NCI-H345 (cell line): ENCODE measurements at places on chromosomes 12 and 14.

DNA sequence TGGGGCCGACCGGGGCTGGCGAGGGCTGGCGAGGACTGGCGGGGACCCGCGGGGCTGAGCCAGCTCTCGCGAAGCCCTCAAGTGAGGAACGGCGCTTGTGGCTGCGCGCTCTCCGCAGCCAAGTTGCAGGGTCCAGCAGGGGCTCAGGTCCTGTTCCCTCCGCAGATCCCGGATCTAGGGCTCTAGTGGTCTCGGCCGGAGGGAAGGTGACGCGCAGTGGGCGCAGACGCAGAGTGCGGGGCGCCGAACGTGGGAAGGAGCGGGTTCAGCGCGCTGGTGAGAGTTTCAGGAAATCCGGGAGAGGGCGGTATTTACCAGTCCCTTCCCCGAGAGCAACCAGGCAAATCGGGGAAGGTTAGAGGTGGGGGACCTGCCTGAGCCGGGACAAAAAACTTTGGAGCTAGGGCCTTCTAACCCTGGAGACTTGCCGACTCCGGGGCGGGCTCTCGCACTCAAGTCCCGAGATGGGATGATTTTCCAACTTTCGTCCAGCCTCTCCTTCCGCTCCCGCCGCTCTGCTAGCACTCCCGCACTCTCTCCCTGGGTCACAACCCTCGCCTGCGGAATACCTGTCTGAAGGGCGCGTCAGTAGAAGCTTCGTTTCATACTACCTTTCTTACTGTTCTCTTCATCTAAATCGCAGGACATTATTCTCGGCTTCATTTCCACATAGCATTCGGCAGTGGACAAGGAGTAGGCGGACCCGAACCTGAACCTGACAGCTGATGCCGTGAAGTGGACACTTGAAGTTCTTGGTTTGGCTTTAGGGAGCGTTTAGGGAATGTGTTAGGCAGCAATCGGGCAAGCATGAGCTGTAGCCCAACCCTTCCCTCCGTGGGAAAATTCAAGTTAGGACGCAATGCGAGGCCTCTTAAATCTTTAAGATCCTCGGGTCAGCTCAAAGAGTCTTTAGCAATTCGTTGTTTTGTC, 13.6 kb upstream of the PAX9 start:
- peak; percentile 70 for DNase-seq

DNA sequence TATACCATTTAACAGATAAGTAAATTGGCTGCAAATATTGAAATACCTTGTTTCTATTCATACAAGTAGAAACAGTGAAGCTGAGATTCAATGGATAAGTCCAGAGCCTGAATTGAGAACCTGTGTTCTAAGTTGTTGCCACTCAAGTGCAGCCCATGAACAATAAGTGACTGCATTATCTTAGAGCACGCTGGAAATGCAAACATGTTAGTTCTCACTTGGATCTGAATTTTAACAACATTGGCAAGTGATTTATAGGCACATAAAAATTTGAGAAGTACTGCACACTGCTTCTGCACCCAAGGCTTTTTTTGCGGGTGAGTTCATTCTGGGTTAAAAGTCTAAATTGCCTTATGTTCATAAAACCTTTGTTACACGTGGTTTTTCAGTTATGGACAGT, 484.3 kb downstream of the NAV3 start:
- peak; percentile 66 for DNase-seq

DNA sequence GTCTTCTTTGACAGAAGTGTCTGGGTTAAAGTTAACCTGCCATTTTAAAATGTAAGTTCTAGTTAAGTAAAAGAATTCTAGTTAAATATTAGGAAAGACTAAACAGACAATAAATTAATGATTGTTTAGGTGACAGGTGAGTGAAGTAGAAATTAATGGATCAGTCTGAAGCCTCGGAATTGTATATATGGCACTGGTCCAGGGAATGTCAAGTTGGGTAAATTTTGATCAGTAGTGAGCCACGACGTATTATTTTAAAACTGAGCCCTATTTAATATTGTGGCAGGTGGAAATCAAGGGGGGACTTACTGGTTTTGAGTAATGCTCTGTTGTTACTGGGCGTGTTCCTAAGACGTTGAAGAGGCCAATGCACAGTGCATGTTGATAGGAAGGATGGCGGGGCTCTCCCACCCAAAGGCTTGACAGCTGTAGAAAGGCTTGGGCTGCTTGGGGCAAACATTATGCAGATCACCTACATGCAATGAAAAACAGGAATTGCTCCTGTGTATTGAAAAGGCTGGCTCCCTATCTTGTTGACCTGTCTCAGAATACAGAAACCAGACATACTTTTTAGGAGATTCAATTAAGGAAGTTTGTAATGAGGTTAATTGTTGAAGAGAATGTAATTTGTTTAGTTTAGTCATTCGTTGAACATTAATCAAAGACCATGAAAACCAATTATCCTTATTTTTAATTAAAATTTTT, 5.9 kb upstream of the PPFIBP1 start:
- DNase-seq = no peak

- no peak for DNase-seq
Measured at GRCh38 chr14:96112032-96112431, 72.9 kb downstream of the C14orf132 start.

DNA sequence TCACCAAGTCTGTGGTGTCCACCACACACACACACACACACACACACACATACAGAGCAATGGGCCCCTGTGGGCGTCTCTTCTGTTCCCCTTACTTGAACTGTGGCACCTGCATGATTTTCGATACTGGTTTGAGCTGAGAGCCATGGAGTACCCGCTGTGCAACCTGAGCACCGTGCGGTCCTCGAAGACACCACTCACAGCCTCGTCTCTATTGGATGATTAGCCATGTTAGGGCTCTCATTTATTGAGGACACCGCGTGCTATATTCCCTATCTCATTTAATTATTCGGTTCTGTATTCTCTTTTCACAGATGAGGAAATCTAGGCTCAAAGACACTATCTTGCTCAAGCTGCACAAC, 623 bp upstream of the C14orf132 start:
- DNase-seq = peak; percentile 33

GRCh38 chr14:81473456-81474147, 60.1 kb downstream of the SEL1L start:
- DNase-seq = no peak

DNA sequence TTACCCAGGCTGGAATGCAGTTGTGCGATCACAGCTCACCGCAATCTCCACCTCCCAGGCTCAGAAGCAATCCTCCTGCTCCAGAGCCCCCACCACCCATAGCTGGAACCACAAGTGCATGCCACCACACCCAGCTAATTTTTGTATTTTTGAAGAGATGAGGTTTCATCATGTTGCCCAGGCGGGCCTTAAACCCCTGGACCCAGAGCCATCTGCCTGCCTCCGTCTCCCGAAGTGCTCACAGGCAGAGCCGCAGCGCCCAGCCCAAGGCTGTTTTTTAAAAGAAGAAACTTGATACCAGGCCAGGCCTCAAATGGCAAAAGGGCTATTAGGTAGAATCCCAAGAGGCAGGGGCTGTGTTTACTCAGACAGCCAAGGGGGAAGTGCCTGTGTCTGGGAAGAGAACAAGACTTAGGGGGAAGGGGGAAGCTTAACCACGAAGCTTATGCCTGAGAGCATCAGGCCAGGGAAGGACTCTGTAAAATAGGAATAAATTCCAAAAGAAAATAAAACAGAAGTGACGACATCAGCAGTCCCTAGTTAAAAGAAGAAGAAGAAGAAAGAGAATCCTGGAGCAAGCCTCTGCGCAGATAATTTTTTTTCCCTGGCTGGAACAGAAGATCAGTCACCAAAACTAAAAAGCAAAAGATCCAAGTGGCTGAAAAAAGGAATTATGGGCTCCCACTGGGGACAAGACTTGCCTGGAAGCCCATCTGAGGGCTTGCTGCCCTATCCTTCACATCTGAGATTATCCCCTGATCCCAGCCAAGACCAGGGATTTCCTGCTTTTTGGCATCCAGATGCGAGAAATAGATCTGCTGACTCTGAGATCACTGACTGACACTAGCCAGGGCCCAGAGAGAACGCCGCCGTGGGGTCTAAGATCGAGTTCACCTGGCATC, 170.5 kb downstream of the NDUFA12 start:
- DNase-seq = peak; percentile 25

GRCh38 chr14:90677484-90678050, 138.7 kb downstream of the TTC7B start:
- DNase-seq = no peak

- DNase-seq = peak; percentile 86
Measured at GRCh38 chr14:104202259-104203070, 64.1 kb downstream of the KIF26A start.

- DNase-seq = no peak
Measured at GRCh38 chr14:76259029-76259735, 107.5 kb downstream of the GPATCH2L start.

DNA sequence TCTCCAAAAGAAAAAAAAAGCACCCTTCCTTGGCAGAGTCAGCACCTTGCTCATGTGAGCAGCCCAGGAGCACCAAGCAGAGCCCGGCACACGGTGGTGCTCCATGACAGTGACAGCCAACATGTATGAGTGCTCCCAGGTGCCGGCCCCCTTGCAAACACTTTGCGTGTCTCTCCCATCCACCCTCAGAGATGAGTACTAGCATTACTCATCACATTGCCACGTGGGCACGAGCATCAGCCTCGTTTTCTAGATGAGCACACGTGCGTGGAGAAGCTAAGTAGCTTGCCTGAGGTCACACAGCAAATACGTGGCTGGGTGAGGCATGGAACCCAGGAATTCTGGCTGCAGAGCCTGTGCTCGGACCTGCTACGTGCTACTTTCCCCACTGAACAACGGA, 177.9 kb upstream of the PRMT8 start:
- no peak for DNase-seq

DNA sequence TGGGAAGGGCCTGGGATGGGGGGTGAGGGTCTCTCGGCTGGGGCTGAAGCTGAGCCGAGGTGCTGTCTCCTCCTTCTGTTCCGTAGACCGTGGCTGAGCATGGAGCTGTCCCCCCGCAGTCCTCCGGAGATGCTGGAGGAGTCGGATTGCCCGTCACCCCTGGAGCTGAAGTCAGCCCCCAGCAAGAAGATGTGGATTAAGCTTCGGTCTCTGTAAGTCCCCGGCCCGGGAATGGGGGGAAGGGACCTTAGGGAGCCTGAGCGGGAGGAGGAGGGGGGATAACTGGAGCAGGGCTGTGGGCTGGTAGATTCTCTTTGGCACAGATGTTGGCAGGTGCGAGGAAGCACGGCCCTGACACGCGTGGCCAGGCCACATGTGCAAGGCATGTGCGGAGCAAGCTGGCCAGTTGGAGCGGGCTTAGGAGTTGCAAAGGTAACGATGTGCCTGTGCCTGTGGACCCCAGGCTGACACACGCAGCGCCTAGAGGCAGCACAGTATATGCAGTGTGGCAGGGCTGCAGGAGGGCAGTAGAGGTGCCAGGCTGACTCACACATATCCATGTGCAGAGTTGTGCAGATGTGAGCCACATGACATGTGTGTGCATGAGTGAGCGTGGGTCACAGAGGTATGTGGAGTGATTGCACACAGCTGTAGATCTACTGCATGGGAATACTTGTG, 512 bp downstream of the PDE1B start:
- peak; percentile 17 for DNase-seq

GRCh38 chr12:54526812-54527630, 22.4 kb upstream of the PDE1B start:
- DNase-seq = no peak

DNA sequence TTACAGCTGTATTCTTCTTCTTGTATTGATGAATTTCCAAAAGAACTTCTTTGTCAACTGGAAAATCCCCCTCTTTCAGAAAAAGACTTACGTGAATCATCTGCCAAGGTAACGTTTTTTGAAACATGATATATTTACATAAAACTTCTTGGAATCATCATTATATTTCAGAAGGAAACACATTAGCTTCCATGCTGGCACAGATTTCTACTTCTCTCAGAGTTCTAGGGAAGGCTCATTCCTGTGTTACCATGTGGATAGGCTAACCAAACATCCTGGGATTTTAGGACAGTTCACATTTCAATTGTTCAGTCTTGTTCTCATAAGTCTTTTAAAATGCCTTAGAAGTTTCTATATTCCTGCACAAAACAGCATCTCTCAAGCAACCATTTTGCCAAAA, 120.3 kb upstream of the NEDD1 start:
- DNase-seq = no peak

- DNase-seq = peak; percentile 62
Measured at GRCh38 chr12:80412343-80412953, 31.6 kb upstream of the PTPRQ start.

DNA sequence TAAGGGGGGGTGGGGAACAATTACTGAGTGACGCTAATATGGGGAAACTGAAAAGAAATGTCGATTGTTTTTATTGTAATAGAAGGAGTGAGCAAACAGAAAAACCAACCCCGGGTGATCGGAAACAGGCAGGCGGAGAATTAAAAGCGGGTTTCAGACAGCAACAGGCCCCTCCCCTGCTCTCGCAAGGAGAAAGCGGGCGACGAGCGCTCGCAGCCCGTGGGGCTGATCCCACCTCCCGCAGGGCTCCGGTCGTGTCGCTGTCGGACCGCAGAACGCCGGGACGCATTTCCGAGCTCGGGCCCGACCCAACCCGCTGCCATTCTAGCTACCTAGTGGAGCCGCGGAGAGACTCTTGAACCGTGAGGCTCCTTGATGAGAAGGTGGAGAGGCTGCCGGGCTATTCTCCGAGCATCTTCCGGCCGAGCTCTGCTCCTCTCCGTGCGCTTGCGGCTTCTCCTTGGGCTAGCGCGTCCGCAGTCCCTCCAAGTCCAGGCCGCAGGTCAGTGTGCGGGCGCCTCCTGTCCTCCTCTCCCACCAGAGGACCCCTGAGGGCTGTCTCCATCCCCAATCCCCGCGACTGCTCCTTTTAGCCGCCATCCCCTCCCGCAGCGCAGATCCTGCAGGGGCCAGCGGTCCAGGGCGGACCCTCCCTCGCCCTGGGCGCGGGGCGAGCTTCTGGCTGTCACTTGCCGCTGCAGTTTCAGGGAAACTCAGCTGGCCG, 4.1 kb upstream of the PAX9 start:
- no peak for DNase-seq

DNA sequence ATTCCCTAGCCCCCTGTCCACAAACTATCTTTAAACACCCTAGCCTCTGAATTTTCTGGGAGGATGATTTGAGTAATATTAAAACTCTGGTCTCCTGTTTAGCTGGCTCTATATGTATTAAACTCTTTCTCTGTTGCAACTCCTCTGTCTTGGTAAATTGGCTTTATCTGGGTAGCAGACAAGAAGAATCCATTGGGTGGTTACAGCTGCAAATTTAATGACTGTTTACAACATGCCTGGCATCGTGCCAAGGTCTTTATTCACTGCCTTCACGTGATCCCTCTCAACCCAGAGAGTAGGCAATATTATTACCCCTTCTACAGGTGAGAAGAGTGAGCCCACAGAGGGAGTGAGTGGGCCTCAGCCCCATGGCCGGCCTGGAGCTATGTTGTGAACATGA, 77.8 kb upstream of the MYL2 start:
- DNase-seq = peak; percentile 1
